ENCODE measurements at places on chromosomes 3 and 15. TPM values are rescaled to one million over a fixed set of nuclear protein-coding genes. Genes with fewer than 3 reads are reported as not detected.

- no peak for DNase-seq
Measured at GRCh38 chr3:181756645-181757297, 45.0 kb downstream of the SOX2 start.

DNA sequence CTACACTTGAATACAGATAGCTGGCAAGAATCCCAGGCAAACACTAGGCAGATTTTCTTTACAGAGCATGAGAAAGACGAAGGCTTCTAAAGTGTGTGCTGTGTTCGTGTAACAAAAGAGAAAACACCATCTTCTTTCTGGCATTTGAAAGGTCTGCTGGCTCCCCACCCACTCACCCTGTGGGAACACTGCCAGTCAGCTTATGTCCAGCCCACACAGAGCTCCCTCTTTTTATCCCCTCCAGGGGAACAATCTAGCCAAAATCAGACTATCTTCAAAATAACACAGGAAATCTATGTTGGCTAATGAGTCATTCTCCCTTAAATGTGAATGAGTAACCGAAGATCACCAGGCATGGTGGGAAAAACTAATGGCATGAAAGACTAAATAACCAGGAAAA lies 45.6 kb upstream of the PAQR5 start:
- DNase-seq: no peak

GRCh38 chr3:186152361-186152798 lies 43.5 kb upstream of the ETV5 start:
- no peak for DNase-seq

ANKUB1 gene
- total RNA-seq: not detected

GREM1 gene
- total RNA-seq: 2.2 TPM

All from omental fat pad (tissue), 4 donors.